ENCODE measurements at places on chromosomes 13 and 19.
A peak's percentile ranks its signal among the peaks of the same experiment; 100 is the strongest.

DNA sequence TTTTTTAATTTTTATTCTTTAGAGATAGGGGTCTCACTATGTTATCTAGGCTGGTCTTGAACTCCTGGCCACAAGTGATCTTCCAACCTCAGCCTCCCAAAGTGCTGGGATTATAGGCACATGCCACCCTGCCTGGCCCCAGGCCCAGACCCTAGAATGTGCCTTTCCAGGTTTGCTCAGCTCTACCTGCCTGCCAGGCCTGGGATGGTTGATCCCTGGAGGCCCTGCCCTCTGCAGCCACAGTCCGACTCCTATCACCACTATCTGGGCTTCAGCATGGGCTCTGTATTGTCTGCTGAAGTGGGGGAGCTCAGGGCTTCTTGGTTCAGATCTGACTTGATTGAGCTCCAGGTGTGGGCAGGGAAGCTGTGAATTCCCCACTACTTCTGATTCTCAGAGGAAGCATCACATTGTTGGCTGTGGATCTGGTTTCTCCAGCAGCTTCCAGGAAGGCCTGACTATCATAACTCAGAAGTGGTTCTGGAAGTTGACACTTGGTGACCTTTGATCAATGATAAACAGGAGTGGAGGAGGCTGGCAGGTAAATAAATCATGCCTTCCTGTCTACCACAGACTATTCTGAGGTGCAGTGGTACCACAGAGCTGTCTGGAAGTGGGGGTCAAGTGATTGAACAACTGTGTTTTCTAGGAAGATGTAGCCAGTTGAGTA is 71.9 kb downstream of the OLFM4 start:
- no peak for DNase-seq

DNA sequence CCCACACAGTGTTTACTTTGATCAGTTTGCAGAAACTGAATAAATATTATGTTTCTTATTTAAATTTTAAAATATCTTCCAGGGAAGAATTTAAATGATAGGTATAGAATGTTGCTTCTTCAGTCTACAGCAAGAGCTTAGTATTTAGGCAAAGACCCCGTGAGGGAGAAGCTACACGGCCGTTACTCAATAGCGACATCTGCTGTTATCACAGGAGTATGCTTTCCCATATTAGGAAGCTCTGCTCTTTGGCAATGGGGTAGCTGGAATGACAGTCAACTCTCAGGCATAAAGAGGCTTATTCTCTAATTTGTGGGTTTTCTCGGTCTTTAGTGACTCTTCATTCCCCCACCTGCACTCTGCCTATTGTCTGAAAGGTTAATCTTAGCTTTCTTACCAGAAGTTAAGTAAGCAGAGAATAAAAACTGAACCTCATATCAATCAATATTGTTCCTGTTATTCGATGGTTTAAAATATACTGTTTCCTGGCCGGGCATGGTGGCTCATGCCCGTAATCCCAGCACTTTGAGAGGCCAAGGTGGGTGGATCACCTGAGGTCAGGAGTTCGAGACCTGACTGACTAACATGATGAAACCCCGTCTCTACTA is 13.2 kb upstream of the LHFPL6 start:
- no peak for DNase-seq

DNA sequence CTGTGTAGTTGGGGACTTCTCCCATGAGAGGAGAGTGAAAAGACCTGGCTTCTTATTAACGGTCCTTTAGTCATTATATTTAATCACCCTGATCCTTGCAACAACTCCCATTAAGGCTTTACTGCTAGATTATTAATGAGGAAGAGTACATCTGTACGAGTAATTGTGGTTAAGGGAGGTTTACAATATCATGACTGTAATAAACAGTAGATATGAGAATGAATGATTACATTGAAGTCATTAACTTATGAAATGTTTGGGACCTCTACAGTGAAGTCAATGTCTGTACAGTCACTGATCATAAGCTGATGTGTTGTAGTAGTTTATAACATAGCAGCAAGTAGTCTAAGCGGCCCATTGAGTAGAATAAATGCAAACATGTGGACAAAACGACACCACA is 24.7 kb downstream of the FGF9 start:
- DNase-seq: no peak

DNA sequence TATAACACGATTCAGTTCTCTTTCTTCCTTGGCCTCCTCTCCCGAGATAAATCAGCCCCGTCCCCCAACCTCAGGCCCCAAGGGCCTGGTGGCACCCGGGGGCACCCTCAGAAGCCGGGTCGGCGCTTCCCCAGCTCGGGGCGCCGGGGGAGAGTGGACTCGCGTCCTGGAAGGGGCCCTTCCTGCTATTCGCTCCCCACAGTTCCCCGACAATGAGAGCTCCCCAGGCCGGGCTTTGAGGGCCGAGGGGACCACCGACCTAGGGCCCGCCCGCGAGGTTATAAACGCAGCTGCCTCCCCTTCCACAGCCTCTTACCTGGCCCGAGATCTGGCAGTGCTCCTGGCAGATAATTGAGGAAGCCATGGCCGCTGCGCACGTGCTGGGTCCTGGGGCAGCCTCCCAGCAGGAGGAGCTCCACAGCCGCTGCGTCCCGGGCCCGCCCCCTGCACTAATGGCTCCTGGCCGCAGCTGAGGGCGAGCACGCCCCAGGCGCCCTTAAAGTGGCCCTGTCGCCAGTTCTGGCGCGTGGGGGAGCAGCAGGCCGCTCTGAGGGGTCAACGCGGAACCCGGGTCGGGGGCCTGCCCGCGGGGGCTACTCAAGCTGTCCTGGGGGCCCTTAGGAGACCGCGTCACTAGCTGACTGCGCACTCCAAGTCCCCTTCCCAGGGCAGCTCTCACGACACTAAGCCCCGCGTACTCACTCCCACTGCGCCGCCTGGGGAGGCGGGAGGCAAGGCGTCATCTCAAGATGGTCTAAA is at the start of gene SOHLH2:
Gene SOHLH2, minus strand, starts transcription at position 394 of the 759 bp plus-strand sequence. Its CDS starts 30 bp downstream, at position 364.
- no peak for DNase-seq

GRCh38 chr13:24178847-24179485 is 18.4 kb downstream of the SPATA13 start:
- DNase-seq: no peak

DNA sequence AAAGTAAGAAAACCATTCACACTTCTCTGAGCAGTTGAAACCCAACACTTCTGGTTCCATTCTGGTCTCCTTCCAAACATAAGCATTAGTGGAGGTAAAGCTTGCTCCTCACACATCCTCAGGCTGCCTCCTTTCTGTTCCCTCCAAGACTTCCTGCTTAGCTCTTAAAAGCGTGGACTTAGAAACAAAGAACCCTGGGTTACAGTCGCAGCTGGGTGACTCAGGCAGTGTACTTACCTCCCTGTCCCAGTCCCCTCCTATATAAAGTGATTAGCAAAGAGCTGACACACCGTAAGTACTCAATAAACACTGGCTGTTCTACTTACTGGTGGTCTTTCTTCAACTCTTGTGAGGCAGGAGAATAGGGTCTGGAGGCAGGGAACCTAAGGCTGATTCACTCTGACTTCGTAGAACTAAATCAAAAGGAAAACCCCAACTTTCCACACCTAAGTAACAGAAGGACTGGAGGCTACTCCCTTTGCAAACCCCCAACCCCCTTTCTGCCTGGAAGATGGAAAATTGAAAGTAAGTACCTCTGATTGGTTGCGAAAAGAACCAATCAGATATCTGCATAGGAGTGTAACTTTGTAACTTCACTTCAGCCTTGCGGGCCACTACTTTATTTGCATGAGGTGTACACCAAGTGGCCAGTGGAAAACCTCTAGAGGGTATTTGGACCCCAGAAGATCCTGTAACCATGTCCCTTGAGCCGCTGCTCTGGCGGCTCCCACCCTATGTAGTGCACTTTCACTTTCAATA is 165.4 kb downstream of the SUCLA2 start:
- DNase-seq: no peak

- DNase-seq: no peak
Observed at GRCh38 chr19:56091066-56091490, 30.0 kb downstream of the ZNF787 start.

- no peak for DNase-seq
Observed at GRCh38 chr19:40388481-40388880, 1.5 kb downstream of the HIPK4 start.

DNA sequence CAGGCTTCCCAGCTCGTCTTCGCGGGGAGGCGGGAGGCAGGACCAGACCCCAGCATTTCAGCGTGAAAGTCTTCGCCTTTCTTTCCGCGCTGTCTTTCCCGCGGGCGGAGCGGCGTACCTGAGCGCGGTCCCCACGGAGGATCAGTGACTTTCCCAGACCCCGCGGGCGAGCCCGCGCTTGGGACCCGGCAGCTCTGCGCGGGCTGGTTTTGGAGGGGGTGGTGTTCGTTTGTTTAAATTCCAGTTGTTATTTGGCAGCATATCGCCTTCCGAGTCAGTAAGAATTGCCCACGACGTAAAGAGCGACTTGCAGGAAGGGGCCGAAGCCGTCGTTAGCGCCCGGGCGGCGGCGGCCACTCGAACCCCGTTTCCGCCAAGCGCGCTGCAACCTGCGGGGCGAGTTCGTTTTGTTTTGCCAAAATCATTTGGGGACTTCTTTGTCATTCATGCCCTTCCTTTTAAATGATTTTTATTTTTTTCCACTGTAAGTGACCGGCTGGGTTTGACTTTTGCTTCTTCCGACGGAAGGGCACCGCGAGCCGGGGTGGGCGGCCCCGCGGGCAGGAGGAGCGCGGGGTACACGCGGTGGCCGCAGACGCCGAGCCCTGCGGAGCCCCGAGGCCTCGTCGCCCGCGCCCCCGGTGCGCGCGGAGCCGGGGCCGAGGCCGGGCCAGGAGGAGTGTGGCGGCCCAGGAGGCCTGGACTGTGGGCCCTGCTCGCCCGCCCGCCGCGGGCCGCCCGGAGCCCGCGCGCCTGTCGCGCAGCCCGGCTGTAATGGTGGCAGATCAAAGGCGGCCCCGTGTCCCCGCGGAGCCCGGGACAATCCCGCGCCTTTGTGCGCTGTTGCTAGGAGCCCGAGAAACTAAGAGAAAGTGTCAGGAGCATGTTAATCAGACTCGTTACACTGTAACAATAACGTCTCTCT is 75.9 kb downstream of the ZIC5 start:
- DNase-seq: no peak

- DNase-seq: no peak
Observed at GRCh38 chr19:49456326-49456725, 3.3 kb downstream of the ALDH16A1 start.

GRCh38 chr13:84902243-84902642 is 897.0 kb downstream of the SLITRK6 start:
- no peak for DNase-seq

- no peak for DNase-seq
Observed at GRCh38 chr19:1309977-1310852, 24.5 kb downstream of the EFNA2 start.

GRCh38 chr13:28657784-28658538 is 969 bp upstream of the POMP start:
- DNase-seq: no peak

DNA sequence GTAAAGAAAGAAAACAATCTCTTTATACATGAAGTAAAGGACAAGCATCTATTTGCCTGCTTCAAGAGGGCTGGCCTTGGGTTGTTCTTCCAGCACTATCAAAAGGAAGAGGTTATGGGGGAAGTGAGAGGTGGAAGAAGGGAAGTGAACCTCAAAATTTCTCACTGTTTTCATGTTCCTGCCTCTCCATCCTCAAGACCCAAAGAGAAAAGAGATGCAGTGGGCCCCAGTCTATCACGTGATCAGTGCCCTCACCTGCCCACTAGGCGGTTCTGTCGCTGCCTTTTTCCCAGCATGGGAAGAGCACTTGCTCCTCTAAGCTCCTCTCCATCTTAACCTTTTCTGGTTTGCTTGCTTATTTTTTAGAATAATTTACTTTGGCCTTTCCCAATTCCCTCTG is 6.2 kb upstream of the USP12 start:
- no peak for DNase-seq

- peak; percentile 22 for DNase-seq
Observed at GRCh38 chr19:8610041-8610935, at the start of gene ADAMTS10. ADAMTS10 (minus strand) TSS chr19:8610715; CDS start chr19:8605710, 5,005 bp downstream.

GRCh38 chr19:18733196-18733647 is 49.7 kb downstream of the CRTC1 start:
- no peak for DNase-seq

GRCh38 chr19:12790628-12791344 is 500 bp upstream of the JUNB start:
- no peak for DNase-seq

DNA sequence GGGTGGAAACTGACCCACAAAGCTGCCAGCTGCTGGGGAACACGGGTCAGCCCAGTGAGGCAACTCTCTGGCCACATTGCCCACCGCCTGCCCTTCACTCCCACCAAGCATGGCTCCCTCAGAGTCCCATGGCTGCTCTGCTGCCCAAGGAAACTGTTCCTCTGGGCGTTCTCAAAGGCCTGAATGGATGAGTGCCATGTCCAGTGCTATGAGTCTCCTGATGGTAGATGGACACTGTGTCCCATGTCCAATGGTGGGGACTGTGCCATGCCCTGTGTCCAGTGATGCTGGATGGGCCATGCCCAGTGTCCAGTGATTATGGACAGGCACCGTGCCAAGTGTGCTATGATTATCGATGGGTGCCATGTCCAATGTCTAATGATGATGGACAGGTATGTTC is 88.8 kb downstream of the ANKRD10 start:
- no peak for DNase-seq

DNA sequence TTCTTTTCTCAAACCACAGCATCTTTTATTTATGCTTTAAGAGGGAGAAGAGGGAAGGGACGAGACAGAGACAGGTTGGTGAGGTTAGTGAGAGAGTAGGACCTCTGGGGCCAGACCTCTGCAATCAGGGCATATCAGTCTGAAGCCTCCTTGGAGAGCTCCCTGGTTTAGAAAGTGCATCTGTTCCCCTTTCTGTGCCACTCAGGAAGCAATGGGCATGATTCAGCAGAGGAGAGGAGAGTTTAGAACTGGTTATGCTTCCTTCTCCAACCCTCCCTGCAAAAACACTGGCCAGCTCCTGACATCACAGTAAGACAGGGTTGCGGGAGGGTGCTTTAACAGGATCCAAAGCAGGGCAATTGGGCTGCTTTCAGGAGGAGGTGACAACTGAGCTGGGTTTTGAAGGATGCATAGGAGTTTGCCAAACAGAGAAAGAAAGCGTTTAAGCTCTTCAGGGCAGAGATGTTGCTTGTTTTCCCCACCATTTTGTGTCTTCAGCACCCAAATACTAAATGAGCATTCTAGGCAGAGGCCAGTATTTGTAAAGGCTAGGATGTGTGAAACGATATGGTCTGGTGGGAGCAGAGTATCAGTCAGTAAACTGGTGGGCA is 33.1 kb downstream of the CERS4 start:
- no peak for DNase-seq

DNA sequence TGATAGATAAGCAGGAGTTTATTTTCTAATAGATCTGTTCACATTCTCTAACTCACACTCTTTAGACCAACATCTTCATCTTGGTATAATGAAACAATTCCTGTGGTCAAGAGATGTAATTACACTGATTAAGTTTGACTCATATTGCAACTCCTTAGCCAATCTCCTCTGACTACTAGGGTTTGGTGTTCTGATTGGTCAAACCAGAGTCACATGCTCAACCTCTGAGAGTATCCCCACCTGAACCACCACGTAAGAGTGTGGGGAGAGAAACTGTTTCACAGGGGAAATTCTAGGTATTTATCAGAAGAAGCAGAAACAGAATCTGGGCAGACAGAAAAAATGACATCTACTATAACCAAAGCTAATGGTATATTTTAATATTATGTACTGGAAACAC is 42.4 kb downstream of the UQCRFS1 start:
- no peak for DNase-seq

Data from stimulated activated CD8-positive, alpha-beta memory T cell treated with anti-CD3 and anti-CD28 coated beads, Interleukin-4, amount 100 ng/mL, for 24 hours (primary cell).